Head of caudate nucleus (tissue), 42 donors: ENCODE measurements at places on chromosomes 4 and X.

- no peak for DNase-seq
Measured at GRCh38 chr4:141328560-141329173, 108.0 kb downstream of the ZNF330 start.

GRCh38 chrX:139209342-139209741 lies 321.2 kb upstream of the F9 start:
- DNase-seq = no peak

- DNase-seq = no peak
Measured at GRCh38 chrX:1394731-1395501, 3.0 kb upstream of the SLC25A6 start.

DNA sequence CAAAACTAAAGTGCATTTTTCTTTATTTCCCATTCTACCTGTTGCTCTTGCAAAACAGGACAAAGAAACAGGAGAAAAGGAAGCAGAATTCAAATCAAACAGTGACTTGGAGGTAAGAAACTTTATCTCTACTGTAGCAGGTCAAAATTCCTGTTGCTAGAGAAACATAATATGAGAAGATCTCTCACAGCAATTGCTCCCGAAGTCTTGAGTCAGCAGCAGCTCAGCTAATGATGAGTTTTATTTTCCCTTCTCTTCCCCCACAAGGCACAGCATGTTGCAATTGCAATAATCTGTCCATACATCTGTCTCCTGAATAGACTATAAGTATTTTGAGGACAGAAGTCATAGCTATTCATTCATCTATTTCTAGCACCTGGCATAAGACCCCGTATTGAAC lies 112.7 kb downstream of the CLNK start:
- DNase-seq = no peak

DNA sequence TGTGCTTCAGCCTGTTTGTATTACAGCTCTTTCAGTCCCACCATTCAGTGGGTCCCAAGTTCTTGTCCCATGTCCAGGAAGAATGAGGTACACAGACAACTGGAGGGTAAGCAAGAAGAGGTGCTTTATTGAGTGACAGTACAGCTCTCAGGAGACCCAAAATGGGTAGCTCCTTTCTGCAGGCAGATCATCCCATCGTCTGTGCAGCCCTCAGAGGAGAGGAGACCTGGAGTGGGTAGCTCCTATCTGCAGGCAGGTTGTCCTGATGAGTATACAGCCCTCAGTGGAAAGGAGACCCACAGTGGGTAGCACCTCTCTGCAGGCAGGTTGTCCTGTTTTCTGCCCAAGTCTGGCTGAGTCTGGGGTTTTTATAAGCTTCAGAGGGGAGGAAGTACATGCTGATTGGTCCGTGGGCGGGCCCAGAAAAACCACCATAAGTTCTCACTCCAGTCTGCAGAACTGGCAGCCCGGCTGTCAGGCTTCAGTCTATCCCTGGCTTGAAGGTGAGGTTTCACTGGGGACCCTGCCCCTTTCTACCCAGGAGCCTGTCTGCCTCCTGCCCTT lies 18.0 kb downstream of the GRK4 start:
- no peak for DNase-seq

GRCh38 chrX:129522184-129523078 lies 859 bp downstream of the SMARCA1 start:
- DNase-seq = peak; percentile 72

DNA sequence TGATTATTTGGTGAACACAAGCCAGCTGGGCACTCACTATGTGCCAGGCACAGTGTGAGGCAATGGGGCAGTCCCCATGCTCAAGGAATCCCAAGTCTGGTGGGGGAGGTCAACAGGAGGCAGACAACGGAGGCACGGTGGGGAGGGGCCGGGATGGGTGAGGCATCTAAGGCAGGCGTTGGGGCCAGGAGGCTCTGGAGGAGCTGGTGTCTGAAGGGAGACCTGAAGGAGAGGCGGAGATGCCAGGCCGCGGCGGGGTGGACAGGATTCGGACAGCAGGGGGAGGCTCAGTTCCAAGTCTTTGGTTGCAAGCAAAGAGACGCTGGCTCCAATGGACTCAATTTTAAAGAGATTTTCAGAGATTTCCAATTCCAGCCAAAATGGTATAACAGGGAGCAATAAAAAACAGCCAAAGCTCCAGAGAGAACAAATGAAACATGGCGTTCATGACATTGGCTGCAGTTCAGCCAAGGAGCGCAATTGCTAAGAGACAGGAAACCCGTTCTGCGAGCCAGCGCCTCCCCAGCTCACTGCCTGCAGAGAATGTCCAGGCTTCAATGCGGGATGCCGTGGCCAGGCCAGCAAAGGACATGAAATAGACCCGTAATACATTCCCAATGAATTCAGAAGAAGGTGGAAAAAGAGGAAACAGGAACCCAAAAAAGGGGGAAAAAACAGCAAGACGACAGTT lies 105.2 kb upstream of the LRPAP1 start:
- no peak for DNase-seq

GRCh38 chrX:107849747-107850421 lies 24.2 kb downstream of the MID2 start:
- no peak for DNase-seq

DNA sequence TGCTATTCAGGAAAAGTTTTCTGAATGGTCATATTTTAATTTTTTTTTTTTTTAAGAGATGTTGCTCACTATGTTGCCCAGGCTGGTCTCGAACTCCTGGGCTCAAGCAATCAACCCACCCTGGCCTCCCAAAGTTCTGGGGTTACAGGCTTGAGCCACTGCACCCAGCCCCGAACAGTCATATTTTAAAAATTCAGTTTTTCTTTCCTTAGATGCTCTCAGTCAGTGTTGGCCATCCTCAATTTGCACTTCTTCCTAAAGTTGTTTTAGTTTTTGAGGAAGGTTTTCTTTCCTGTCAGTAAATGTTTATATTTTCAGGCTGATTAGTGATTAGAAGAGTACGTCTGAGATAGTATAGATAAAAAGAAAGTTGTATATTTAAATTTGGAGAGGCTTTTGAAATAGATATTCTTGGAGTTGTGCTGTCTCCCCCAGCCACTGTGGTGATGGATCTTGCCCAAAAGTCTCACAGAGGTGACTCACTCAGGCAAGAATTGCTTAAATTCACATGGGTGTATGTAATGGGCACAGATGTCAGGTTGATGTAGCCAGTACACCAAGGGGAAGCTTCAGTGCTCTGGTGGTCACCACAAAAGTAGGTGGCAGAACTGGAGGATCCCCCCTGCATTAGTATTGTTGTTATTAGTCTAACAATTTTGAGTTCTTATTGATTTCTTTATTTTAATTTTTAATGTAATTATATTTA lies 72.2 kb upstream of the ELOVL6 start:
- DNase-seq = no peak
